ENCODE measurements at places on chromosomes 2 and 18.

- no peak for DNase-seq
Measured at GRCh38 chr2:174191342-174192074, 56.8 kb downstream of the OLA1 start.

- DNase-seq: no peak
Measured at GRCh38 chr2:45242161-45242741, 233.0 kb upstream of the SIX2 start.

DNA sequence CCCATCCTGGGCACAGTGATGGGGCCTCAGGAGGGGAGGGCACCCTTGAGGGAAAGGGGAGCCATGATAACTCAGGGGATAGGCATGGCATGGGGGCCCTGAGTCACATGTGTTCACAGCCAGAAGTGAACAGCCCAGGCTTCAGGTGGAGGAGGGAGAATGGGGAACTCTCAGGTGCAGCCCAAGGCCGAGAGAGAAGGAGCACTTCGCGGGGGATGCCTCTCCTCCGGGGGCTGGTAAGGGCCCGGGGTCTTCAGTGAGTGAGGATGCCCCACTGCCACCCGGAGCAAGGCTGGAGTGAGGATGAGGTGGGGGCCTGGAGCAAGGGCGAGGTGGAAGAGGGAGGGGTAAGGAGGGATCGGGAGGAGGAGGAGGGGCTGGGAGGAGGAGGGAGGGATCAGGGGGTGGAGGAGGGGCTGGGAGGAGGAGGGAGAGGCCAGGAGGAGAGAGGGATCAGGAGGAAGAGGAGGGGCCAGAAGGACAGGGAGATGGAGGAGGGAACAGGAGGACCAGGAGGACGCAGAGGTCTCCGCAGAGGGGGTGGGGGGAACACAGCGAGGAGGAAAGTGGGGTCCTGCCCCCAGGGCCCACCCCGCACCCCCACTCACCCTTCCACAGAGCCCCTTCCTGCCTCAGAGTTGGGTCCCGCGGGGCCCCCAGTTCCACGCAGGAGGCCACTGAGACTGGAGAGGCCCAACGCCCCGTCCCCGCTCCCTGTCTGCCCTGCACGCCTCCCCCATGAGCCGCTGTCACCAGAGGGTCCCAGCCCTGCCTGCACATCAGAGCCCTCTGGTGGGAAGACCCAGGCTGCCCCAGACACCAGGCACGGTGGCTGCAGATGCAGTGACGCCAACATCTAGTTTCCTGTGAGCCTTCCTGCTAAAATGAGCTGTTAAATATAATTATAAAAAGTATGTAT lies 42.8 kb downstream of the RAMP1 start:
- DNase-seq: no peak

- no peak for DNase-seq
Measured at GRCh38 chr2:102110171-102110570, 32.4 kb upstream of the IL1R1 start.

DNA sequence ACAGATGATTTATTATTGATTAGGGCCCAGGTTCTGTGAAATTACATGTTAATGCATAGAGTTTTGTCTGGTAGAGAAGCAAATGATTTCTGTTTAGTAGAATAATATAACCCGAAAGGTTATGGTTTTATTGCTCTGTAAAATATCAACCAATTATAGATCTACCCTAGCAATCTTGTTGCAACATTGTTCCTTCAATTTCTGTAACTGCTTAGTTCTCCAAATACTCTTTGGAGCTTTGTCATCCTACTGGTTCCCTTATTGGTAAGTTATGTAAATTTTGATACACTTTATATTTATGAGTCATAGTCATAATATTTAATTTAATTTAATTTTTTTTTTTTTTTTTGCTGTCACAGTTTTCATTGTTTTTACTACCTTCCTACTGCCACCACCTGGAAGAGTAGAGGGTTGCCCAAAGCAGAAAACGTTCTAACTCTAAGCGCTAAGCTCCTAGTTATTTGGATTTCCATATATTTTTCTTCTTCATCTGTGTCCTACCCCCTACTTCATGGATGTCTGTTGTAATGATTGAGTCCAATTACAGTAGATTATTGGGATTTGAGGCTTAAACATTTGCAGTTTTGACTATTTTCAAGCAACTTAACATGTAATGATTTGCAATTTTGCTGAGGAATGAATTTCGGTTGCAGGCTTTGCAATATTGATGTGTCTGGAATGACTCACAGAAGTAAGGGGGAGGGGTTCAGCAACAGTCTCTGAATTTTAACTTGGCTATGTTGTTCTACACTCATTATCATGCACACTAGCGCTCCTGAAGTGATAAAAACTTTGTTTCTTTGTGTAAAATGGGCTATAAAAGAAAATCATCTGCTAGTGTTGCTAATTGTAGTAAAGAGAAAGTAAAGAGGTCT lies 51.1 kb downstream of the NABP1 start:
- no peak for DNase-seq

DNA sequence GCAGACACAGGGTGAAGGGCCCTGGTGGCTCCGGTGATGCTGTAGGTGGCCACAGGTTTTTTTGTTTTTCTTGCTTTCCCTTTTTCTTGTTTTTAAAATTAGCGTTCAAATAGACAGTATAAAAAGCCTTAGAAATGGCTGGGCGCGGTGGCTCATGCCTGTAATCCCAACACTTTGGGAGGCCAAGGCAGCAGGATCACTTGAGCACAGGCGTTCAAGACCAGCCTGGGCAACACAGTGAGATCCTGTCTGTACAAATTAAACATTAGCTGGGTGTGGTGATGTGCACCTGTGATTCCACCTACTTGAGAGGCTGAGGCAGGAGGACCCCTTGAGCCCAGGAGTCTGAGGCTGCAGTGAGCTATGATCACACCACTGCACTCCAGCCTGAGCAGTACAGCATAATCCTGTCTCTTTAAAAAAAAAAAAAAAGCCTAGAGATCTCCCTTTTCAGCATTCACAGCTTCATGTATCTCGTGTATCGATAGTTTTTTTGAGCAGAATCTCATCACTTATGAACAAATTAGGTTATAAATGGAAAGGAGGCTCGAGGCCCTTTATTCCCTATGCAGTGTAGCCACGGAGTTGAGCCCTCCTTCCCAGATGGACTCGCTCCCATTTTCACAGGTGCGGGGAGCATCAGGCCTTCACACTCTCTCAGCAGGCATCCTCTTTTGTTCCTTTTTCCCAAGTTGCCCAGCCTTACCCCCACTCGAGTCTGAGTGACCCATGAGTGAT lies 50.8 kb downstream of the EMILIN2 start:
- no peak for DNase-seq

GRCh38 chr18:47343291-47343690 lies 91.8 kb upstream of the SKOR2 start:
- no peak for DNase-seq

DNA sequence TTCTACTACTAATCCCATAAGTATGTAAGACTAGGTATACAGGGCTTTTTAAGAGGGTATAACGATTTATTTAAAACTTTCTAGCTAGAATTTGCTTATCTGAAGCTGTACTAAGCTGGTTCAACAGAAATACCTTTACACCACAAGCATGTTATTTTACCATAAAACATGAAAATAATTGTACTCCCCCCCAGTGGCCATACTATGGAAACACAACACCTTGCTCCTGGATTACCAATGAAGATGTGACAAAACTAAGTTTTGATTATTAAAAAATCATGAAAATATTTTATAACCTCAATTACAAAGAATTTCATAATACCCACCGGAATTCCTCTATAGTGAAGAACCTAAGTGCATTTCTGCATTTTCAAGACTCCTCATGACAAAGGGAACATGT lies 27.3 kb downstream of the LPIN2 start:
- DNase-seq: no peak

GRCh38 chr2:126664639-126665038 lies 8.7 kb downstream of the GYPC start:
- DNase-seq: no peak

DNA sequence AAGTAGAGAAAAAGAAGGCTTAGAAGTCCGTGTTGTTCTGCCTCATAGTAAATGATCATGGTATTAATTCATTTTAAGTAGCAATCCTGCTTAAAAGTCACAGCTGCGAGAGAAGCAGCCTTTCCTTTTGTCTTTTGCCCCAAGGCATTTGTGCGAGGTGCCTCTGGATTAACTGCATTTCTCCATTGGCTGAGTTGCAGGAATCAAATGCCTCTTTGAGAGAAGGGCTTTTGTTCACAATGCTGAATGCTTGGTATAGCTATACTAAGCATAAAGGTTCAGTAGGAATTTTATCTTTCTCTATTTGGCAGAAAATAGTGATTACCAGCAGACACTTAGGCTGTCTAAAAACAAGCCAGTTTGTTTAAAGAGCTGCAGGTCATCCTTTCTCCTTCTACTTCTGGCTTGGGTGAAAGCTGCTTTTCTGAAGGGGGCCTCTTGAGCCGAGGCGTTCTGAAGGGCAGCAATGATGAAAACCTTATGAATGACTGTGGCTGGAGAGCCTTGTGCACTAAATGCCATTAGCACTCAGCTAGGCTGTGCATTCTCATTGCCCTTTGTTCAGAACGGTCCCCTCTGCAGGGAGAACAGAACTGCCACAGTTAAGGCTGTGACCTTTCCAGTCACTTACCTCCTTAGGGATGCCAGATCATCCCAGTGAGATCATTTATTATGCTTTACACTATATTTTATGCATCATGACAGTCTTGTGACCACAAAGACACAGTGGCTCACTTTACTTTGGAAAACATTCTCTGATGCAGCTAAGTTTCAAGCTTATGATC lies 68.8 kb upstream of the TMEM87B start:
- DNase-seq: no peak

GRCh38 chr2:177334940-177335543 lies 57.5 kb upstream of the AGPS start:
- DNase-seq: no peak

DNA sequence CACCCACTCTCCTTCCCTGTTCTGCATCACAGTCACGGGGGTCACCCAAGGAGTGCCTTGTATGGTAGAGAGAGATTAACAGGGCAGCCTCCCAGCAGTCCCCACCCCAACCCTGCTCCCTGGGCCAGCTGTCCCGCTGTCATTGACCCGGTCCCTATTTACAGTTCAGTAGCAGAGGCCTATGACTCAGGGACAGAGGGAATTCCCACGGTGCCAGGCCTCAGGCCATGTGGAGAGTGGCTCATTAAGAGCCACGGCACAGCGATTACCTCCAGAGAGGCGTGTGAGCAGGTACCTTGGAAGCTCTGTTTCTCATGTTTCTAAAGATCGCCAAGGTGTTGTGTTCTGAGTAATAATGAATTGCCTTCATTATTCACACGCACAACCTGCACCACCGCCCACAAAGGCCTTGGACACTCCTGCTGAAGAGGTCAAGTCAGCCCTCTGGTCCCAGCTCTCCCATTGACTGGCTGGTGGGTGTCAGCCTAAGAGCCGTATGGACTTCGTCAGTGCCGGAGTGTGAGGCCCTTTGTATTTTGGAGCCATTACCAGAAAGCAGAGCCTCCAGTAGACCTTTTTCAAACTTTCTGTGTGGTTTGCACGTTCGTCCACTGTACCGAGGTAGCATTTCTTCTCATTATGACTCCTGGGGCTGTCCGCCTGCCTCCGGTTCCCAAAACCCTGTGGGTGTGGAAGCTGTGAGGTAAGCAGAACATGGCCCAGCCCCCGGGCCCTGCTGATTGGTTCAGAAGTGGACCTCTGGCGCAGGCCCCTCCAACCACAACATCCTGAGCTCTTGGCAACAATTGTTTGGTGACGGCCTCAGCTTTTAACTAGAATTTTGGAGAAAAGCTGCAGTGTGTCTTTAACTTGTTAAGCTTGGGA lies 47.0 kb downstream of the SERTAD2 start:
- DNase-seq: peak; percentile 71

DNA sequence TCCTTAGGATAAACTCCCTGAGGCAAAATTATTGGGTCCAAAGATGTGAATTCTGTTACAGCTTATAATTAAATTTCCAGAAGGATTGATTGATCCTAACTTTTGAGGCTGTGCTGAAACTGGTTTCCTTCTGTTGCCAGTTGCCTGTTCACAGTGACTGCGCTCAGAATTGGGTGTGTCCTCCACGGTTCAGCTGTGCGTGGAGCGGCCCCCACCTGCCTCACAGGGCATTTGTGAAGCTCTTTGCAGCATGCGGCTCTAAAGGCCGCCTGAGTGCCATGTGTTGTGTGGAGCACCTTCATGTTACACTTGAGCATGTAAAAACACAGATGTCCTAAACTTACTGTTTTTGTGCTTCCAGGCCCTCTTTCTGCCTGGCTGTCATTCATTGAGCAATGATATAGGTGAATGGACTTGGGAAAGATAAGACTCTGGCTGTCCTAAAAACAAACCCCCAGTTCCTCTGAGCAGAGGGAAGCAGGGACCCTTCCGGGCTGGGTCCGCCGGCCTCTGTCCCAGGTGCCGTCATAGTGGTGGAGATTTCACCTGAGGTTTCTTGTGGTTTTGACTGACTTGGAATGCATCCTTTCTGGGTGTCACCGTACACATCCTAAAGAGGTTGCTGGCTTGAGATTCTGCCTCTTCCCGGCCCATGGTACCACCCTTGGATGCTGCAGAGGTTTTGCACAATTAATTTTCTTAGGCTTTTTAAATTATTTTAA lies 173.6 kb downstream of the LDLRAD4 start:
- no peak for DNase-seq

DNA sequence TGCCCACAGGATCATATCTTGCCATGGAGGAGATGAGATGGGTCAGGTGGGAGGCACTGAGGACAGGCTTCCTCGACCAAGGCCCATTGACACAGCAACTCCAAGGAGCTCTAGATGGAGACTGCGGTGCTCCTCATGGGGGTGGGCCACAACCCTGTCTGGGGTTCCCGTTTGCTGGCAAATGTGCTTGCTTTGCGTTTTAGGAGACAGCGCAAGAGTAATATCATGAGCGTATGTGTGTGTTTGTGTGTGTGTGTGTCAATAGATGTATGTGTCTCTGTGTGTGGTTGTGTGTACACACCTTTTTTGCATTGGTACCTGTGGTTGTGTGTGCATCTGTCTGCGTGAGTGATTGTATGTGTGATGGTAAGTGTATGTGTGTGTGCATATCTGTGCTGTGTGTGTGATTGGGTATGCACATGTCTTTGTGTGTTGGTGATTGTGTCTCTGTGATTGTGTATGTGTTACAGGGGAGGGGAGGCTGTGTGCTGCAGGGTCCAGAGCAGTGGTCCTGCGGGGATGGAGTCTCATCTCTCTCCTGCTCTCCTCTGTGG lies 4.4 kb downstream of the FBLN7 start:
- no peak for DNase-seq

DNA sequence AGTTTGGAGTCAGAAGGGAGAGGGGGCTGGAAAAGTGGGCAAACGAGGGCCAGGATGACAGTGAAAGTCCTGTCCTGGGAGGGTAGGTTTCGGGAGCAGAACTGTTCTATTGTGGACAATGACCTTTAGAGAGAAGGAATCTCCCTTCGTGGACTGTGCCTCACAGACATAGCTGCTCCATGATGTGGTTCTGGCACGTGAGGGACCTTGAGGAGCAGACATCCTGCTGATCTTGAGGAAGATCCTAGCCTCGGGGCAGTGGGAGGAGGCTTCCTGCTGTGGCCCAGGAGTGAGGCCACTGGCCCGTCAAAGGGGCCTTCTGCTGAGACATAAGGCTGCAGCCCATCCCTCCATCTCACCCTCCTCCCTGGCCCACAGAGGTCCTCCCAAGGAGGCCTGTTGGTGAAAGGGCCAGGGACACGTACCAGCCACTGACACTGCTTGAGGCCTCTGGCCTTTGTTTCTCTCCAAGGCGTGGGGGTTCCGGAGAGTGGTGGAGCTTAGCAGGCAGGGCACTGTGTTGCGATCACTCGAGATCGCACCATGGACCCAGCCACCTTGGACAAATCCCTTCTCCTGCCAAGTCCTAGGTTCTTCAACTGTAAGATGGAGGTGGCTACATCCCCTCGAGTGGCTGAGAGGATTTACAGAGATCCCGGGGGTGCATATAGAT lies 167.2 kb downstream of the CELF4 start:
- DNase-seq: no peak

GRCh38 chr18:50857694-50858093 lies 21.2 kb upstream of the ME2 start:
- DNase-seq: no peak
